Right renal pelvis (tissue), 4 donors: ENCODE measurements at places on chromosomes 11 and 22. TPM values are rescaled to one million over a fixed set of nuclear protein-coding genes. Genes with fewer than 3 reads are reported as not detected.

- DNase-seq, result no peak
Measured at GRCh38 chr11:46338988-46339666, 8.1 kb upstream of the DGKZ start.

DNA sequence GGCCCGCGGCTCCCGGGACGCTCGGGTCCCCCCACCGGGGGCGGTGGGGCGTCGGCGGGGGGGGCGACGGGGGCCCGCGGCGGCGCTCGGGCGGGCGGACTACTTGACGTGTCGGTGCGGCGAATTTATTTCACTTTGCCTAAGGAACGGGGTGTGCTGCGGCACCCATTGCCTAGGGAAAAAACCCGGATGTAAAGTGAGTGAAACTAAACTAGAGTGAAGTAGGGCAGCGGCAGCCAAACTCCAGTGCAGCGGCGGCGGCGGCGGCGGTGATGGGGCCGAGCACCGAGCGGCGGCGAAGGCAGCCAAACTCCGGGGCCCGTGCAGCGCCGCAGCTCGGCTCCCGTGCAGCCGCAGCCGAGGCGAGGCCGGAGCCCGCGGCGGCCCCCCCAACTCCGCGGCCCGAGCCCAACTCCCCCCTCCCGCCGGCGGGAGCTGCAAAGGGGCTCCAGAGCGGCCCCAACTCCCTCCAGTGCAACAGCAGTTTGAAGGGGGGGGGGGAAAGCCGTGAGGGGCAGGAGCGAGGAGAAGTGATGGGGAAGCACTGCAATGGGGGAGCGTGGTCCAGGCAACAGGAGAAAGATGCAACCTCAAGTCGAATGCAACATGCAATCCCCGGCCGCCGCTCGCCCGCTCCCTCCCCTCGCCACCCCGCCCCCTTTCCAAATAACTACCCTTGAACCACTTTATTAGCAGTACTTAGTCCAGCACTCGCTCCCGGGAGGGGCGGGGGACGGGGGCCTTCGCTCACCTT, 647 bp upstream of the PHF21A start:
- DNase-seq, result peak; percentile 75

GRCh38 chr22:17957204-17957603, 67.2 kb downstream of the MICAL3 start:
- DNase-seq, result no peak

DNA sequence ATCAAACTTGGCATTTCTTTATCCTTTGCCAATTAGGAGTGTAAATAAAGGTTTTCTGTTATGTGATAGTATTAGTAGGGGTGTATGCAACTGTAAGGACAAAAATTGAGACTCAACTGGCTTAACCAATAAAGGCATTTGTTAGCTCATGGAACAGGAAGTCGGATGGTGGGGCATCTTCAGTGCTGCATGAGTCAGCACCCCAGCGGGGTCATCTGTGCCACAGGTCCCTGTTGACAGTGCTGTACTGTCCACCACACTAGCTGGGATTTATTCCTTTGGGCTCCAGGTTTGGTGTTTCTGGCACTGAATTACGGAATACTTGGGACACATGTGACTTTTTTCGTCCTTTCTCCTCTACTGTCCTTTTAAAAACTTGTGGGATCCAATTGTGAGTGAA, 86.0 kb downstream of the PPP6R3 start:
- no peak for DNase-seq

DNA sequence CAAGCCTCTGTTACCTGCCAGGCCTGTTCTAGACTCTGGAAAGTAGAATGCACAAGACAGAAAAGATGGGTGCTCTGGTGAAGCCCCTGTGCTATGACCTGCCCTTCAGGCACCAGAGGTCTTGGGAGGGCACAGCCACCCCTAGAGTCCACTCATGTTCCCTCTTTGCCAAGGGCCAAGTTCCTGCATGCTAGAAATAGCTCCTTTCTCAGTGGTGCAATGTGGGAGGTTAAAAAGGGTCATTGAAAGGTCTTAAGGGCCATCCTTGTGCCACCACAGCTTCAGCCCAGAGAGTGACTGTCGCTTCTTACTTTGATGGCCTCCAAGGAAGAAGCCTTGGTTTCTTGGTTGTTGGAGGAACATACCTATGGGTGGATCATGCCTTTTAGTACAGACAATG, 84.6 kb upstream of the PARVA start:
- no peak for DNase-seq

DNA sequence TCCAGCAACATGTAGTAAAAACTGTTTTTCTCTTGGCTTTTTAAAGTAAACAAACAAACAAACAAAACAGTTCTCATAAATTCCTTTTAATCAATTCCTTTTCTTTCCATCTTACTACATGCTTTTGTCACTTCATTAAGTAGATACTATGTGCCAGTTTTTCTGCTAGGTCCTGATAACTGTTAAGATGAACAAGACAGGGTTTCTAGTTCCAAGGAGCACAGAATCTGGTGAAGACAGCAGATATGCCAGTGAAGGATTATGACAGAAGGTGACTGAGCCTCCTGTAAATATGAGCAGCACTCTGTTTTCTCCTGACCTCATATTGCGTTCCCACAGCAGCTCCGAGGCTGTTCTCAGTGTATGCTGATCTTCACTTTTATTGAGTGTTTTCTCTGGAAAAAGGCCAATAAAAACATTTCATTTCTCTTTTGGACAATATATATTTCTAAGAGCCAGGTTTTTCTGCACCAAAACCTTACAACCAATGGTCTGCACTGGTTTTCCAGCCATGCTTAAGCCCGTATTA, 45.8 kb downstream of the HEPHL1 start:
- no peak for DNase-seq

MAPK8IP2 gene
- 0.68 TPM for polyA plus RNA-seq
